ENCODE measurements at places on chromosomes 2 and 18.
A peak's percentile ranks its signal among the peaks of the same experiment; 100 is the strongest.

- no peak for DNase-seq
Measured at GRCh38 chr2:137828624-137829023, 135.6 kb upstream of the HNMT start.

GRCh38 chr2:1814616-1815015, 70.3 kb upstream of the PXDN start:
- no peak for DNase-seq

- peak; percentile 12 for DNase-seq
Measured at GRCh38 chr2:9778012-9778411, 65.3 kb upstream of the TAF1B start.

DNA sequence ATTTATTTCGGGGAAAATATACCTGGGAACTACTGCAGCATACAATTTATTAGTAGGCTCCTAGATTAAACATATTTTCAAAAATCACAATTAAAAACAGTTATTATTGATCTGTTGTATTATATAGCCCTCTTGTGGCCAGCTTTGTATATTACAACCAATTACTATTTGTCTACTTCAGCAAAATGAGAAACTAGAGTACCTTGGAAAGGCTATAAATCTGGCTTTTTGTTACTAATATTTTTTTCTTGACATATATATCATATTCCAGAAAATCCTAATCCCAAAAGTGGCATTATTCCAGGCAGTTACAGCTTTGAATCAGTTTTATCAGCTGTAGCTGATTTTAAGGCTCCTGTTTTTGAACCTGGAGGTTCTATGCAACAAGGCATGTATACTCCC, 101.2 kb downstream of the UBR3 start:
- DNase-seq, result peak; percentile 57

DNA sequence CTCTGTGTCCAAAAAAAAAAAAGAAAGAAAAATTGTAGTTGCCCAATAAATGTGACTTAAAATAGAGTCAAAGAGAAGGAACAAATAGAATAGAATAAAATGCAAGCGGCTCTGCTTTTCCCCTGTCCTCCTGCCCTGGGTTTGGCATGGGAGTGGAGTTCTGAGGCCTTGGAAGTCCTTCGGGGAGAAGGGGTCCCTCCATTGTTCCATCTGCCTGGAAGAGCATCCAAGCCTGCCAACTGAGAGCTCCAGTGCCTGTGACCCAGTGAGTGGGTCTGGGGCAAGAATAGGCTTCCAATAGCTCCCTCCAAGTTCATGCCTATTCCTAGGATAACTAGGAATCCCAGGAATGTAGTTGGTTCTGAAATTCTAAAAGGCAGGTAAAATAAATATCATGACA, 321.4 kb downstream of the MYCN start:
- DNase-seq, result no peak

- DNase-seq, result peak; percentile 69
Measured at GRCh38 chr2:26723991-26724750, 31.6 kb downstream of the KCNK3 start.

GRCh38 chr2:88671786-88672427, 19.6 kb upstream of the RPIA start:
- DNase-seq, result peak; percentile 75

DNA sequence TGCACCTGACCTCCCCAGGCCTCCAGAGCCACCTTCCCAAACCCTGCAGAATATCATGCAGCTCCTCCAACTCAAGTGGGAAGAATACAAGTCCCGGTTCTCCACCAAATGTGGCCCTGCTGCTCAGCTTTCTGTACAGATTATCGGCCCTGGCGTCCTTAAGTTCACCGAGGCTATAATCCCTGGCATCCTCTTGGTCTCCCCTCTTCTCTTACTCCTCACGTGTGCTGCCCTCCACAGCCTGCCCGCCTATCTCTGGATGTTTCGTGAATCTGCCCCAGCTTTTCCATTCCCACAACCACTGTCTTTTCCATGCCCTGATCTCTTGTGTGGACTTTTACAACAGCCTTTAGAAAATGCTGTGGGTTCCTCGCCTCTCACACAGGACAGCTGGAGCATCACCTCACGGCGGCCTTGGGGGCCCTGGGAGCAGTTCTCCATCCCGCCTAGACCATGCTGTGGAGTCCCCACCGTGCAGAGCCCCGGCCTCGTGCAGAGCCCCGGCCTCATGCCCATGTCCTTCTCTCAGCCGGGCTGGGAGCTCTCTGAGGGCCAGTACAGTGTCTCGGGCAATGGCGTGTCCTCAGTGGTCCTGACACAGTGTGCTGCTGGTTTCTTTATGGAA, 170.3 kb upstream of the PXDN start:
- DNase-seq, result no peak

GRCh38 chr18:23391156-23391555, 61.9 kb upstream of the RIOK3 start:
- DNase-seq, result no peak

- no peak for DNase-seq
Measured at GRCh38 chr2:207865210-207865609, 95.5 kb upstream of the FZD5 start.

GRCh38 chr2:121211251-121211650, 73.8 kb downstream of the TFCP2L1 start:
- no peak for DNase-seq

GRCh38 chr2:69390001-69390400, 3.0 kb upstream of the GFPT1 start:
- no peak for DNase-seq

DNA sequence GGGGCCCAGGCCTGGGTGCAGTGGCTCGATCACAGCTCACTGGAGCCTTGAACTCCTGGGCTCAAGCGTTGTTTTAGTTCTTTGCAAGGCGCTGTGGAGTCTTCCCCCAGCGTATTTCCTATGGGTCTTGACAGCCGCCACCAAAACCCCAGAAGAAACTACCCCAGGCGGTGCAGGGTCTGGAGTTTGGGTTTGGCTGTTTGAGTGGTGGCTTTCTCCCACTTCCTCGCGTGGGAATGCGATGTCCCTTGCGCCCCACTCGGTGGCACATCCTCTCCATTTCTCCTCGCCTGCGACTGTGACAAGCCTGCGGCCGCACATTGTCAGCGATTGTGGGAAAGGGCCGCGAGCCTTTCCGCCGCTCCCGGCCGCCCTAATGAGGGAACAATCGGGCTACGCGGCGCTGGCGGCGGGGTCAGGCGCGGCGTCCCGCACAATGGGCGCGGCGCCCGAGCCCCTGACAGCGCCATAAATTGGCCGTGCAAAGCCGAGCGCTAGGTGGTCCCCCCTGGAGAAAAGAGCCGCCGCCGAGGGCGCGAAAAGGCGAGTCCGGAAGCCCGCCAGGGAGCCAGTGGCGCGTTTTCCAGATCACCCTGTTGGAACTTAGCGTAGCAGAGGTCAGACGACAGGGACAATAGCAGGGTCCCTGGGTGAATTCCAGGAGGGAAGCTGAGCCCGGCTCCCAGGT, 194.9 kb upstream of the POU3F3 start:
- peak; percentile 58 for DNase-seq

DNA sequence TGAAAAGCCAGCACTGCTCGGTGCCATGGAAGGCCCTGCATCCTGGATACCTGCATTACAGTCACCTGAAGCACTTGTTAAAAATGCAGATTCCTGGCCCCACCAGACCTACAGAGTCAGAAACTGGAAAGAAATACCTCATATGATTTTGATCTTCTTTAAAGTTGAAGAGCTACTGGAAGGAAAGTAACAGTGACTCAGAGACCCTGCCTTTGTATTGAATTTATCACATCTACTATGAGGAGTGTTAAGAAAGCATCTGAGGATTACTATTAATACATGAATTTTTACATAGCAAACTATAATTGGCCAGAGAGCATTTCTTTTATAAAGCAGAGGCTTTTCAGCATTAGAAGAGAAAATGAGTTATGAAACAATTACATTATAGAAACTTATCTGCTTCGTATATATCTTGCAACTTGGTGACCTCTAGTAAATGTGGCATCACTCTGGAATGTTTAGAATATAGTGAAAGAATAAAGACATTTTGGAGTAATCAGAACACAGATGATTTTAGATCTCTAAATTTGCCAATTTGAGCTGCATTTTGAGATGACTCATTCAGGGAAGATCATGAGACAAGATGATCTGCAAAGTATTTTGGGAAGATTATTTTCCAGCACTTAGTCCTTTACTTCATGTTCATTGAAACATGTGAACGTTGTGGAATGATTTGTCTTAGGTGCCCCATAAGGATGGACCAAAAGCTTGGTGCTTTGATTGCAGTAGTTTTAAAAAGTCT, 12.2 kb downstream of the PTPRM start:
- no peak for DNase-seq

DNA sequence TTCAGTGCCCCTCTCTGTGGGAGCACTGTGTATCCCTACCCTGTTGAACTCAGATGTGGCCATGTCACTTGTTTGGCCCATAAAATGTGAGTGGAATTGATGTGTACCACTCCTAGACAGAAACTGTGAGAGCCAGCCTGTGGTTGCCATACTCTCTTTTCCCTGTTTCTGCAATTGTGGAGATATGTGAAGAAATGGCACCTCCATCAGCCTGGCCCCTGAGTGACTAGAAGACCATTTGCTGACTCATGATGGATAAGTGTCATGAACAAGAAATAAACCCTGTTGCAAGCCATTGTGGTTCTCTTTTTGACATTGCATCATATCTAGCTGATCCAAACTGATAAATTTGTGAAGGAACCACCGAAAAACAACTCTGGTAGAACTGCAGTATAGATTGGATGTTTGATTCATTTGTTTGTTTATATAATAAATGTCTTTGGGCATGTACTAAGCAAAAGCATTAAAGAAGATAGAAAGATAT, 214.5 kb upstream of the FBXO11 start:
- DNase-seq, result no peak

- peak; percentile 16 for DNase-seq
Measured at GRCh38 chr2:13193075-13193474, 476.3 kb downstream of the TRIB2 start.

DNA sequence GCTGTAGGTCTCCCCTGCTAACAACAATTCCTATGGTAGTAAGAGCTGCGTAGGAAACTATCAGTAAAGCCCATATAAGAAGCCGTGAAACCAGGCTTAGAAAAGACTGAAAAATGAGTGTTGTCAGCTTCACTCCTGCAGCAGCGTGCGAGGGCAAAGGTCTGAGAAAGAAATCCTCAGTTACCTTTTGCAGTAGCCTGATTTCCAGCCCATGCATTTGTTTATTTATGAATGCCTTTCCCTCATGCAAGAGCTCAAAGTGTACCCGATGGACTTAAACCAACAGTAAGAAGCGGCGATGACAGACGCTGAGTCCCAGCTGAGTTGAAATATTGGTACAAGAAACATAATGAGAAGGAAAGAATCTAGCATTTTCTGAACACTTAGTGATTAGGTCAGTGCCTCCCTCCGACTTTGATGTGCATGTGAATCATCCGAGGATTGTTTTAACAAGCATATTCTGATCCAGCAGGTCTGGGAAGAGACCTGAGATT, 15.0 kb upstream of the POLI start:
- DNase-seq, result peak; percentile 44

- DNase-seq, result no peak
Measured at GRCh38 chr2:20588918-20589871, 61.7 kb downstream of the HS1BP3 start.

DNA sequence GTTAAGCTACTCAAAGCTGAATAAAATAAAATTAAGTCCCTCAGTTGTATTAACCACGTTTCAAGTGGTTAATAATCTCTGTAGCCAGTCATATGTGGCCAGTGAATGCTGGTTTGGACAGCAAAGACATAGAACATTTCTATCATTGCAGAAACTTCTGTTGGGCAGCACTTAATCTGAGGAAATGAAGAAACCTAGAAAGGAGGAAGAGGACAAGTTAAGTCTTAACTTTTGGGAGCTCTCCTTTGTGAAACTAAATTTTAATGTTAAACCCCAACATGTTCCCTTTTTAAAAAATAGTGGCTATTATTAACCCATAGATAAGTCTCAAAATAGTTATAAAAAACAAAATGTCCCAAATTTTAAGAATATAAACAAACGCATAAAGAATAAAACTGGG, 421.3 kb downstream of the ARHGAP15 start:
- DNase-seq, result no peak

DNA sequence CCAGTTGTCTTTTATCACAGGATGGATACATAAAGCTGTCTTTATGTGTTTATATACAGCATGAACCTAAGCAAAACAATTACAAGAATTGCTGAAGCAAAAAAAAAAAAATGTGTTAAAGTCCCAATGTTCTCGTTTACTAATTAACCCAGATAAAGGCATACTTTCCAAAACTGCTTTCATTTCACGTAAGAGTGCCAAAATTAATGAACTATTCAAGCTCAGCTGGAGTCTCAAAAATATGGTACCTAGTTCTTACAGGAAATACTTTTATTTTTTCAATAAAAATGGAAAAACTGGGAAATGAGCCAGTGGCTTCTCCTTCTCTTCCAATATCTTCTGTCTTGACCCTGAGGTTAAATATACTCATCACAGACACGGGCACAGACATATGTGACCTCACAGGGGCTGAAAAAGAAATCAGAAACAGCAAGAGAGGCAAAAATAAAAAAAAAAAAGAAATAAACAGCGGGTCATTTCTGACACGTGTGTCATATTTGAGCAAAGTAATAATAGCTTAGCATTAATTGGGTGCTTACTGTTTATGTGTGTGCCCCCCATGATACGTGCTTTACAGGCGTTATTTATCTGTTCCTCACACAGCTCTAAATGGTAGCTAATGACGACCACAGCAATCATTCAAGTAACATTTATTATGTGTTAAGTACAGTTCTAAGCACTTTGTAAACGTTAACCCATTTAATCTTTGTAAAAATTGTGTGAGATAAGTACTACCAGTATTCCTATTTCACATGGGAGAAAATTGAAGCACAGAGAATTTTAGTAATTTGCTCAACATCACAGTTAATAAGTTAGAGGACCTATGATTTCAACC, 158.0 kb upstream of the MMADHC start:
- no peak for DNase-seq

Measured in astrocyte of the hippocampus (primary cell).